Right ventricle myocardium superior (tissue), 1 donor: ENCODE measurements at places on chromosomes 6 and 20. TPM values are rescaled to one million over a fixed set of nuclear protein-coding genes. Genes with fewer than 3 reads are reported as not detected.
A peak's percentile ranks its signal among the peaks of the same experiment; 100 is the strongest.

DNA sequence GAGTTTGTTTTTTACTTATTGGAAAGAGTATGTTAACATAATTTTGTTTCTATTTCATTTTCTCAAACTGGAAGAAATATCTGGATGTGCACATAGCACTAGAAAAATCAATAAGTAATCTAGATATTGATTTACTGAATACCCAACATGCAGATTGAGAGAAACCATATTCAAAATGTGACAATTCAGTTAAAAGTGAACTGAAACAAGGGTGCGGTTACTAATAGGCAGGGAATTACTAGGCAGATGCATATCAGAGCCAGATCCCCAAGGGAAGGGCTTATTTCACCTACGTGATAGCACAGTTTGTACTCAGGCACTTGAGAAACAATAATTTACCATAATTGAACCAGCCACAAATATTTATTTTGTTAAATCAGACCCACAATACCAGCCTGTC is 493.1 kb upstream of the FLRT3 start:
- no peak for DNase-seq

Gene HLA-DQB2
- 1.7 TPM for total RNA-seq

DNA sequence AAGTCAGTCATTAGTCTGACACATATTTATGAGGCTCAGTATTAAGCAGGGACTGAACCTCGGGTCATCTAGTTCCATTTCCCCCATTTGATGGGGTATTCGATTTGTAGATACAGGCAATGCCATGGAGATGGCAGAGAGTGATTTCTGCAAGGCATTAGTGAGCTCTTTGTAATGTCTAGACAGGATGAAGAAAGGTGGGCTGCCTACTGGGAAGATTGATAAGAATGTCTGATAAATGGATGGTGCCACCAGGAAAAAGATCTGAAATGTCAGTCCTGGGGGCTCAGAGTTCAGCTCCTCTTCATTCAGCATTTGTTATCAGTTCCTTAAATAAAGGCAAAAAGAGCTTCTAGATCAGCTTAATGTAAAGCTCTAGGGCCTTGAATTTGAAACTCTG is 51.4 kb downstream of the HS3ST5 start:
- no peak for DNase-seq

Gene PAK5
- not detected for total RNA-seq

Gene TRIM15
- total RNA-seq = not detected

DNA sequence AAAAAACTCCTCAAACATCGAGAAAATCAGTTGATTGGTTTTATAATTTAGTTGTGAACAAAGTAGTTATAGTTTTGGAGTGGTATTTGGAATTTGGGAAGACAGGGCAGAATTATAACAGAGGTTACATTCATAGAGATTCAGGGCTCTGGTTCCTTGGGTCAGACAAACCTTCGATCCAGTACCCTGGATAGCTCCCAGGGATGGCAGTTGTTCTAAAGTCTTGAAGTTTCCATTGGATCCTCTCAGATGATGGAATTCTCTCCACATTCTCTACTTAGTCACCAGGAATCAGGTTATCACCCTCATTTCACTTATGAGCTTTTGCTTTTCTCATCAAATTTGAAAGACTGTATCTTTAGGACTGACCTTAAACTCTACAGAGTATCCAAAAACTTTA is 285.1 kb downstream of the CENPW start:
- DNase-seq = no peak

Gene UNC93A
- not detected for total RNA-seq

Gene FOXF2
- total RNA-seq = 0.16 TPM

- peak; percentile 33 for DNase-seq
Measured at GRCh38 chr20:62597416-62598115, 44.7 kb upstream of the SLCO4A1 start.

- no peak for DNase-seq
Measured at GRCh38 chr20:740162-740561, 28.1 kb downstream of the SLC52A3 start.

DNA sequence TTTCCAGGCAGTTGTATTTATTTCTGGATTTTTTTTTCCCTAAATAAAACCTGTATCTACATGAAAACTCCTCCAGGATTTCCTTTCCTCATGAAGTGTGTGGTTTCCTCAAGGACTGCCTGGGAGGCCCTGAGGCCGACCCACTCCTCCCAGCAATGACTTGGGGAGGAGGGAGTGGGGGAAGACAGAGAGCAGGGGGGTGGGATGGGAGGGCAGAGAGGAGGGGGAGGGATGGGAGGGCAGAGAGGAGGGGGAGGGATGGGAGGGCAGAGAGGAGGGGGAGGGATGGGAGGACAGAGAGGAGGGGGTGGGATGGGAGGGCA is 161.8 kb upstream of the AGPAT4 start:
- no peak for DNase-seq

GRCh38 chr6:138161338-138162110 is at the start of gene ARFGEF3:
Gene ARFGEF3, plus strand, starts transcription at chr6:138161939. Its CDS starts 148 bp downstream, at chr6:138162087.
- peak; percentile 66 for DNase-seq

DNA sequence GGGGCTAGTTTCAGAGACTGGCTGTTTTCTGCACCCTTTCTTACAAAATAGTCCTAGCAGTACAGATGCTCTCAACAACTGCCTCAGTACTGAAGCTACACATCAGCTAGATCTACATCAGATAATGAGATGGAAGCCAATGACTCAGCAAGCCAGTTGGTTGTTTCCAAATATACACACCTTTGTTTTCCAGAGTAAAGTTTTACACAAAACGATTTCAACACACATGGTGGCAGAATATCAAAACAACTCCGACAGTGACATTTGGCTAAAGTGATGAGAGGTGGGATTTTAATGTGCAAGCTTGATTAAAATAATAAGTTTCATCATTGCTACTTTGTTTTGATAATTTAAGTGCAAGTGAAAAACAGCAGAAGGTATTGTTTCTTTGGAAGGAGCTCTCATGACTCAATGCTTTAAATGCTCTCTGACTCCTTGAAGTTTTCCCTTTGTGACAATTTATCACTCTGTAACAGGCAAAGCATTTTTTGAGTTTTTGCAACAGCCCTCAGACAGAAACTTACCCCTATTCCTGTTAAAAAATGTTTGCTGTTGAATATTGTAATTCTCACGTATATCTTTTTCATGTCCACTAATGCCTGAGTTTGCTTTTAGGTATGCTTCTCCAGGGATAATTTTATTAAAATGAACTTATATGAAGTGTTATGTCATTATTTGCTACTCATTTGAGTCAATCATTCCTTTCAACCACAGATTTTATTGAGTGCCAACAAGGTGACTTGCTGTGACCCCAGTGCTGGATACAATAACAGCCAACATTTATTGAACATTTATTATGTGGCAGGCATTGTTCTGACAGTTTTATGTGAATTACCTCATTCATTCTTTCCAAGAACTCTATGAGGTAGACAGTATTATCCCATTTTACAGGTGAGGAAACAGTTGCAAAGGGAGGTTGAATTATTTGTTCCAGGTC is 882.0 kb downstream of the TFAP2A start:
- DNase-seq = no peak

DNA sequence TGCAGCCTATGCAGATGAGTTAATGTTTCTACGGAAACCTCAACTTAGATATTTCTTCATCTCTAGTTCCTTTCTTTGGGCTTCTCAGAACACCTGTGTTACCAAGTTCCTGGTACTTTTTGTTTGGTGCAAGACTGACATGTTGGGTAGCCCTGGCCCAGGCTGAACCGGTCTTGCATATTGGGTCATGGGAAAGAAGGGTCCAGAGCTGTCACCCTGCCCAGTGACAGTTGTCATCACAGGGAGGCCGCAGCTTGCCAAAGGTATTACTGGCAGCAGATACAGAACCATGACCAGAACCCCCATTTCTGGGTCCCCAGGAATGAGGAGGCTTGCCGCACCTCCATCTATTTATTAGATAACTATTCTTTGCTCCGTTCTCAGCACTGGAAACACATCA is 40.2 kb downstream of the PDYN start:
- no peak for DNase-seq
